Muscle of arm (tissue), 14 donors: ENCODE measurements at places on chromosomes 12 and 14. TPM values are rescaled to one million over a fixed set of nuclear protein-coding genes. Genes with fewer than 3 reads are reported as not detected.

Gene SLC25A47
- not detected for polyA plus RNA-seq

Gene IL26
- not detected for polyA plus RNA-seq

DNA sequence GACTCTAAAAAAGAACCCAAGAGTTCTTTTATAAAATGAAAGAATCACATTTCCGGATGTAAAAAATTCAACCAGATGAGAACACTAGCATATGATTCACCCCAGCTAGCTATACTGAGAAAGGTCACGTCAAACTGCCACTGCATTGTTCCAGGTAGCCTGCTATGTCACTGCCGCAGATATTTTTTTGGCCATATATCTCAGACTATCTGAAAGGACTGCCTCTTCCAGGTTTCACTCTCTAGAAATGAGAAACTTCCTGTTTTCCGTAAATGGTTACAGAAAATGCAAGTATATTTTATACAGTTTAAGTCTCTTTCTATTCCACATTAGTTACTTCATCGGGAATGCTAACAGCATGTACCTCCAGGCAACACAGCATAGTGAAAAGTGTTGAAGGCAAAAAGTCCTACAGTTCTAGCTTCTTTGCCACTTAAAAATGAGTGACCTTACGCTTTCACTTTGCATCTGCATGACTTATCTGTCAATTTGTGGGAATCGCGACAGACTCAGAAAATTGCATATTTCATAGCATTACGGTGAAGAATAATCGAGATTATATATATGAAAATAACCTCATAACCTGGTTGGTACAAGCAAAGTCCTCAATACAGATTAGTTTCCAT, 105.2 kb downstream of the MED13L start:
- no peak for DNase-seq

DNA sequence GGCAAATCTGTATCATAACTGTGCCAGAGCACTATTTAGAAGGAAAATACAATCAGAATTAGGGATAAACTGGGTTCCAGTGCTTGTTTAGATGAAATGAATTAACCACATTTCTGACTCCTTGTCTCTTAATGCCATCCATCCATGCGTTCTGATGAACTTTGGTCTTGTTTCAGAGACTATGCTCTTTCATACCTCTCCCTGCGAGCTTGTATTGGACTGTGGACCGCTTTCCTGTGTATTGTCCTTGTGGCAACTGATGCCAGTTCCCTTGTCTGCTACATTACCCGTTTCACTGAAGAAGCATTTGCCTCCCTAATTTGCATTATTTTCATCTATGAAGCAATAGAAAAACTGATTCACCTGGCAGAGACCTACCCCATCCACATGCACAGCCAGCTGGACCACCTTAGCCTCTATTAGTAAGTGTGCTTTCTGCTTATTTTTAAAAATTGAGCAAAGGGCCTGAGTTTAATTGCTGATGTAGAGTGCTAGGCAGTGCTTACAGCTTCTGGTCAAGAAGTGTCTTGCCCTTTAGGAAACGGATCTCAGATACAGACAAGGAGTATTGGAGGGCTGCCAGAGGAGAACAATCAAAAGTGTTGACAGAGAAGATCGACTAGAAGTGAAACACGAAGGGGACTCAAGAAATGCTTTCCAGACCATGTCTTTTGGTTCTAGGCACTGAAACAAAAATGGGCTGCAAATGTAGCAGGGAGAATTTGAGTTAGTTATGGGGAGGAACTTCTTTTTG, 46.7 kb downstream of the SLC4A8 start:
- DNase-seq, result no peak

DNA sequence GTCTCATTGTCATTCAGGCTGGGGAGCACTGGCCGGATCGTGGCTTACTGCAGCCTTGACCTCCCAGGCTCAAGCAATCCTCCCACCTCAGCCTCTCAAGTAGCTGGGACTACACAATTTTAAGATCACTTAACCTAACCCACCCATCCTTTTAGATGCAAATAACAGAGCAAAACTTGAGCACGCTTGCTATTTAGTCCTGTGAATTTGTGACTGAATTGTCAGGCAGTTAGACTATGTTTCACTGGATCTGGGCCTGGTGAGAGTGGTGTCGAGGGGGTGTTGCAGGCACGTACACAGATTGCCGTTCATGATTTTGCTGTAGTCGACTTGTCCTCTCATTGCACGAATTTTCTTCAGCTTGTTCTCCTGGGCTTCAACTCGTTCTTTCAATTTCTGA, 38.2 kb downstream of the ZFYVE21 start:
- no peak for DNase-seq
